Activated T-cell treated with anti-CD3 and anti-CD28 coated beads for 48 hours (primary cell): ENCODE measurements at places on chromosomes 2 and 18.

DNA sequence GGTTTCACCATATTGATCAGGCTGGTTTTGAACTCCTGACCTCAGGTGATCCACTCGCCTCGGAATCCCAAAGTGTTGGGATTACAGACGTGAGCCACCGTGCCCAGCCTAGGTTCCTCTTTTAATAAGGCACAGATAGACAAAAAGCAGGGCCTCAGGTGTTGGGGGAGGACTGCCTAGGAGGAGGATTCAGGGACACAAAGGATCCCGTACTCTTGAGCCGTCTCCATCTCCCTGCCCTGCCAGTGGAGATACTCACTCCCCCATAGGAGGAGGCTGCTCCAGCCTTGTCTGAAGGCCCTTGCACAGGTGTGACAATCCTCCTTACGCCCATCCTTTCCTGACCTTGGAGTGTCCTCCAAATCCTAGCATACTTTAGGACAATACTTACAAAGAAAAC, 32.0 kb upstream of the TFCP2L1 start:
- DNase-seq = no peak

- DNase-seq = no peak
Measured at GRCh38 chr2:49288902-49289700, 134.8 kb upstream of the FSHR start.

DNA sequence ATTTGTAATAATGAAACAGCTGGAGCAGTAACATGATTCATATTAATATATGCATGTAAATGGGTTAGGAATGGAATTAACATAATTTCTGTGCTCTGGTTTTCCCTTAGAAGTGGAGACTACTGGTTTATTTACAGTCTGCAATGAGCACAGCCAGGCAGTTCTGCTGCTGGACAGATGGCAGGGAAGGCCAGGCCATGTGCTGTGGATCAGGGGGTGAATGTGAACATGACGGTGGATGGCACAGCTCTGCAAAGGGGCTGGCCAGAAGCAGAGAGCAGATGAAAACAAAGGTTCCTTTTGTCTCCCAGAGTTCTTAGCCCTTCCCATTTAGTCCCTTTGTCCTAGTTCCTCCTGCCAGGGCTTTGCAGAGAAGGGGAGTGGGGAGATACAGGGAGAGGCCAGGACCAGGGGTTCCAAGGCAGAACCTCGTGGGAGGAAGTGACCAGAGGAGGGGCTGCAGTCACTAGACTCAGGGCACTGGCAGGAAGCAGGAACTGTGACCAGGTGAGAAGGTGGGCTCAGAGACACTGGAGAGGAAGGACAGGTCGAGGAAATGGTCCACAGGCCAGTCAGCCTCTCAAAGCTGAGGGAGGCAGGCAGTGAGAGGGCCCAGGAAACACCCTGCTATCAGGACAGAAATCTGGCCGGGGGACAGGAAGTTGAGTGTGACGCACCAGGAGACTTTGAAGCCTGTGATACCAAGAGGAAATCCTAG, 112.9 kb upstream of the ATP8B1 start:
- DNase-seq = no peak

- DNase-seq = no peak
Measured at GRCh38 chr18:34956663-34957062, 84.5 kb upstream of the MAPRE2 start.

GRCh38 chr2:8514796-8515758, 166.8 kb upstream of the ID2 start:
- peak; percentile 53 for DNase-seq

DNA sequence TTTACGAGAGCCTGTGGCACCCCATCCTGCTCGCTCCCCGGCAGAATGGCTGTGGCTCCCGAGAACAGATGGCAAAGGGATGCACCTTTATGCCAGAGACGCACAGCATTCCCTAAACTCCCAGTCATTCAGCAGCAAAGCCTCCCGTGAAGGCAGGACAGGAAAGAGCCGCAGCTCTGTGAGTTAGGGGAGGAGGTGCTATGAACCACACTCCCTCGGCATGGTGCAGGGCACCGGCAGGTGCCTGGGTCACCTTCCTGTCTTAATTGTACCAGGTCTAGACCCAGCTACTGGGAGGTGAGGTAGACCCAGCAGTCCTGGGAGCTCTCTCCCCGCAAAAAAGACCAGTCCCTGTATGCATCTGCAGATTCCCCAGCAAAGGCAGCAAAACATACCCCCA, 149.8 kb downstream of the TWIST2 start:
- DNase-seq = no peak

GRCh38 chr2:21382701-21383520, 259.1 kb downstream of the TDRD15 start:
- DNase-seq = no peak

GRCh38 chr18:73940721-73941120, 206.9 kb downstream of the FBXO15 start:
- DNase-seq = no peak

DNA sequence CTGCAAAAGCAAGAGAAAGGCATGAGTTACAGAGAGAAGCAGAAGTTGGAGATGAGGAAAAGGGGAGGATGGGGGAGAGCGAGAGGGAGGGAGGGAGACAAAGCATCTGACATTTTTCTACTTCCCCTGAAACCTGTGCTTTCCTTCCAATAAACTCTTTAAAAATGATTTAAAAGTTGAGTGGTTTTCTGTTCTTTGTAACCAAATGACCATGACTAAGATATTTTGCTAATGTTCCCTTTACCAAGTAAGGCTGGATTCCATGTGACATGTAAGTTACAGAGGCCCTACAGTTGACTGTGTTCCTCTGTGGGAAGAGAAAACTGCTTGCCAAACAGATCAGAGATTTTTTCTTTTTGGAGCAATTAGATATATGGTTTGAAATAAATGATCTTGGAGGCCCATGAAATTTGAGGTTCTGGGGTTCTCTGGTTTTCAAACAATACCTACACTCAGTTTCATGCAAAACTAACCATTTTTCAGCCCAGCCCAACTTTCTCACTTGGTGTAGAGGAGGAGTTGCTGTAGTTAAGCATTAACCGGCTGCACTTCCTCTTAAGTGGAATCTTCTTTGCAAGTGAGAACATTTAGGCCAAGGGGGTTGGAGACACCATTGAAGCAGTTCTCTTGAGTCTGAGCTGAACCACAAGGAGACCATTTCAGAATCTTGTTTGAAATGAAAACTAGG, 34.5 kb downstream of the INSIG2 start:
- no peak for DNase-seq

DNA sequence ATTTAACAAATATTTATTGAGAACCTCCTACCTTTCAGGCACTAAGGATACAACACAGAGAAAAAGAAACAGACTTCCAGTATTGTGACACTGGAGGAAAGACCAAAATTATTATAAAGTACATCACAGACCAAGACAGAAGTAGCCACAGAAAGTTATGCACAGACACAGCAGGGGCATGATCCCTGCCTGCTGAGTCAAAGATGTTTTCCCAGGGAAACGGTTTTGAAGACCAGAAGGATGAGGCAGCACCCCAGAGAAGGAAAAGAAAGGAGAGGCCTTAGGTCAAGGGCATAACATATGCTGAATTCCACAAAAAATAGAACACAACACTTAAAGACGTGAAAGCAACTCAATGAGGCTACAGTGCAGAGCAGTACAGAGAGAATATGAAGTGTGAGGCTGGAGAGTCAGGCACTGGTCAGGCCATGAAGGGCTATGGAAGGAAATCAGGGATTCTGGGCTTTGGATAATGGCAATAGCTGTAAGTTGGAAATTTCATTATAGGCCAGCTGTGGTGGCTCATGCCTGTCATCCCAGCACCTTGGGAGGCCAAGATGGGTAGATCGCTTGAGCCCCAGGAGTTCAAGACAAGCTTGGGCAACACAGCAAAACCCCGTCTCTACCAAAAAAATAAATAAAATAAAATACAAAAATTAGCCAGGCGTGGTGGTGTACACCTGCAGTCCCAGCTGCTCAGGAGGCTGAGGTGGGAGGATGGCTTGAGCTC, 8.2 kb downstream of the ADAM17 start:
- no peak for DNase-seq

GRCh38 chr18:38318416-38318815, 752.8 kb upstream of the CELF4 start:
- DNase-seq = no peak

DNA sequence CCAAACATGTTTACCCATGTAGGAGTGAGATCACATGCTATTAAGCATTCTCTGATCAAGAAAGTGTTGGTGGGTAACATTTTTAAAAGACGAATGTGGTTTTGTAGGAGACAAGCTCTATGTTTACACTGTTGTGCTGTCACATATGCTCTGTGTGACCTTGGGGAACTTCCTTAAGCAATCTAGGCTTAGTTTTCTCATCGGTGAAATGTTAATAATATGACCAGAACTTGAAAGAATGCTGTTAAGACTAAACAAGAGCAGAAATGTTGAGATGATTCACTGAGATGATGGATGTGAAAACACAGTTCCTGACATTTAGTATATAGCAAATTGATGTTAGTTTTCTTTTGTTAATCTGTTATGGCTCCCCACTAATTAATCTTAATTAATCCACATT, 860.9 kb upstream of the CNTNAP5 start:
- DNase-seq = no peak
